ENCODE measurements at places on chromosomes 1 and 21.

DNA sequence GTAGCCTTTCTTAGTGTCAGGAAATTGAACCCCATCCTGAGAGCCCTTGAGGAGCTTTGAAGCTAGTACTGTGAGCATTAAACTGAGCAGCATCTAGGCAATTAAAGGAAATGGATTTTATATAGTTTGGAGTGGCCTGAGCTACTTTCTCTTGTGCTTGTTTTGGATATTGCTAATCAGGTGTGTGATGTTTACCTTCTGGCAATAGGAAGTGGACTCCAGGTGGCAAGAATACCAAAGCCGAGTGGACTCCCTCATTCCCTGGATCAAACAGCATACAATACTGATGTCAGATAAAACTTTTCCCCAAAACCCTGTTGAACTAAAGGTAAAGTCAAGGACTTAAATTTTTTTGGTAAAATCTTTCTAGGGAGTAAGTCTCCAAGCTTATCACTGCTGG, 79.4 kb downstream of the MACF1 start:
- DNase-seq: no peak

DNA sequence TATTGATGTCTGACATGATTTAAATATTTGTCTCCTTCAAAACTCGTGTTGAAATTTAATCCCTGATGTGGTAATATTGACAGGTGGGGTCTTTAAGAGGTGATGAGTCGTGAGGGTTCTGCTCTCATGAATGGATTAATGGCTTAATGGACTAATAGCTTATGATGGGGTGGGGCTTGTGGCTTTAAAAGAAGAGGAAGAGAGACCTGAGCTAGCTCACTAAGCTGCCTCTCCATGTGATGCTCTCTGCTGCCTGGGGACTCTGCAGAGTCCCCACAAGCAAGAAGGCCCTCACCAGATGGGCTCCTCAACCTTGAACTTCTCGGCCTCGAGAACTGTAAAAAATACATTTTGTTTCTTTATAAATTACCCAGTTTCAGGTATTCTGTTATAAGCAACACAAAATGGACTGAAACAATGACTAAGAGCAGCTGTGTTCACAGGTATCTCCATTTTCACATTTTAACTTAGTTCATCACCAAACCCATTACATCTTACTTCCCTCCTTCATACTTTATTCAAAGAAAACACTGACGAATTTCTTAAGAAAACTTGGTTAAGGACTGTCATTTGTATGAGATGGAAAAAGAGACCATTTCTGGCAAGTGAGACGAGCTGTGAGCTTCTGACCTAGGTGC, 12.1 kb upstream of the AIM2 start:
- DNase-seq: no peak

- no peak for DNase-seq
Observed at GRCh38 chr1:92826792-92827191, 5.0 kb upstream of the RPL5 start.

DNA sequence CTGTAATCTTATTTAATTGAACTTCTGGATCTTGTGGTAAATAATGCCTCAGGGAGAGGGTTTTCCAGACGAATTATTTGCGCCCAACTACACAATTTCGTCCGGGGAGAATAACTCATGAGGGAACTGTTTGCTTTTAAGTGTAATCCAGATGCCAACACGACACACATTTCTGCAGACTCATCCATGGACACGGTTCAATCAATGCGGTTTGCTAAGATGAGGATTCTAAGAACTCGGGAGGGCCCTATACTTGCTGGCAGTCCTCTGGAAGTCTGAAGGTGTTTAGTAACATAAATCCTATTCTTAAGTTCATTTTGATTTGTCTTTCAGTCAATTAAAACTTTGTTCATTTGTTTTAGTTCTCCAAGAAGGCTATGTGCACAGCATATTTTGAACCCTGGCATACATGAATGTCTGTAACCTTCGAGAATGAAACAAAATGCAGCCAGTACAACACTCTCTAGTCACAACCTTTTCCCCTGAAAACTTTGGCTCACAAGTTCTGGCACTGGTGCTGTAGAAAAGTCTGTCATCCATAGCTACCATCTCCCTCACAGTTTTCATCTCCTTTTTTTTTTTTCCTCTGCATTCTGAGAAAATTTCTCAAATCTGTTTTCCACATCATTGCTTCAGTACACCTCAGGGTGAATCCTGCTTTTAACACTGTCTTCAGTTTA, 38.8 kb downstream of the DIPK1A start:
- DNase-seq: no peak

- no peak for DNase-seq
Observed at GRCh38 chr1:210374600-210374953, 45.9 kb downstream of the HHAT start.
